ENCODE measurements at places on chromosomes 13 and 19.

DNA sequence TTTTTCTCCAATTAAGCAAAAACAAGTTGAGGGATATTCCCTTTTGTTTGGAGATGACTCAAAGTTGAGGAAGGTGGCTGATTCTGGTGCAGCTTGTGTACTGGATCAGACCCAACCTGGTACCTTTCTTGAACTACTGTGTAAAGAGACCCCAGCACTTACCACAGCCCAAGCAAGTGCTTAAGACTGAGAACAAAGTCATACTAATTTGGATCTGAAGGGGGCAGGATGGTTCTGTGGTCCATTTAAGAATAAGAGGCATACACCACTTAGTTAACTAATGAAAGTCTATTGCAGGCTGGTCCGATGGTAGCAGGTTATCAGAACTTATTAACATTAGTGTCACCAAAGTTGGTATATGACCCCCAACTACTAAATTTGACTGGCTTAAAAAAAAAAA lies 6.3 kb downstream of the THSD1 start:
- DNase-seq, result peak; percentile 13

DNA sequence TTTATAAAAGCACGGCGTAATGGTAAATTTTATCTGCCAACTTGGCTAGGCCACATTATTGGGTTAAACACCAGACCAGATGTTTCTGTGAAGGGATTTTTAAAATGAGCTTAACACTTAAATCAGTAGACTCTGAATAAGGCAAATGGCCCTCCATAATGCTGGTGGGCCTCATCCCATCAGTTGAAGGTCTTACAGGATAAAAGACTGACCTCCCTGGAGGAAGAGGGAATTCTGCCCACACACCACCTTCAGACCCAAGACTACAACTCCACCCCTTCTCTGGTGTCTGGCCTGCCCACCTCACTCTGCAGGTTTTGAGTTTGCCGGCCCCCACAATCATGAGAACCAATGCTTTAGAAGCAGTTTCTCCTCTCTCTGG lies 96.4 kb downstream of the COL4A1 start:
- DNase-seq, result no peak

- no peak for DNase-seq
These were observed 609.1 kb downstream of the LMO7 start for GRCh38 chr13:76245211-76245610.

DNA sequence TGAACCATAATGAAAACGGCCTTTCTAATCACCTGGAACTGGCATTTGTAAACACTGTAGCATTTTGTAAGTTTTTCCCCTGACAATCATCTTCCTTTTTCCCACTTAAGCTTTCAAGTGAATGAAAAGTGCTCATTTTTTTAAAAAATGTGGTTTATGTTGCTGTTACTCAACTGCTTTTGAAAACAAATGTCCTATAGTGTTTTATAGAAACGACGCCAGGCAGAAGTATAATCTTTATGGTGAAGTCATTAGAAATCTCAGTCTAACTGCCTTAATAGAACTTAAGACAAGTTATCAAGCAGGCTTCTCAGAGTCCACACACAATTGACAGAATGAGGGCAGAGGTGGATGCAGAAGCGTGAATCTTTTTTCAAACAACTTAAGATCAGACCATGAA lies 442.3 kb downstream of the KLF12 start:
- no peak for DNase-seq

DNA sequence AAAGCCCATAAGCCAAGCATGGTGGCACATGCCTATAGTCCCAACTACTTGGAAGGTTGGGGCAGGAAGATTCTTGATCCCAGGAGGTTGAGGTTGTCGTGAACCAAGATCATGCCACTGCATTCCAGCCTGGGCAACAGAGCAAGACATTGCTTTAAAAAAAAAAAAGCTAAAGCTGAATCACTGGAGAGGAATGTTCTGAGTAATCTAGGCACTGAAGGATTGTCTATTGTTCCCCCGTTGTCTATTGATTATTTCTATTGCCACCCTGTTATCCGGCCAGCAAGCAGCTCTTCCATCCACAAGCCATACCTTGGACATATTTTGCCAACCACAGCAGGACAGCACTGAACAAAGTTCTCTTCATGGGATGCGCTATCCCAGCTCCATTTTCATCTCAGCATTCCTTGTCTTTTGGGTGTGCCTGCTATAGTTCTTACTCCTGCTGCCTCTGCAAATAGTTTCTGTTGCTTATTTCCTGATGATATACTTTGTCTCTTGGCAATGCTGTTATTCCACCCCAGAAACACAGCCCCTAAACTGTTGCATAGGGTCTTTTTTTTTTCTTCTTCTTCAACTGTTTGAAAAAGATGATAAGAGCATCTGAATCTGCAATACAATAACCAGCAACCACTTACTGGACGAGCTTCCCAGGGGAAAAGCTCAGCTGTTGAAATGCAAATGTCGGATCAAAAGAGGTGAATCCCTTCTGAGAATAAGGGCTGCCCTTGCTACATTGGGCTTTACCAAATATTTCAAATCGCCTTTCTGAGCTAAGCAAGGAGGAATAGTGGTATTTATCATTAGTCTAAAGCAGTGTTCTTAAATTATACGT lies 22.2 kb upstream of the SIAH3 start:
- DNase-seq, result no peak

DNA sequence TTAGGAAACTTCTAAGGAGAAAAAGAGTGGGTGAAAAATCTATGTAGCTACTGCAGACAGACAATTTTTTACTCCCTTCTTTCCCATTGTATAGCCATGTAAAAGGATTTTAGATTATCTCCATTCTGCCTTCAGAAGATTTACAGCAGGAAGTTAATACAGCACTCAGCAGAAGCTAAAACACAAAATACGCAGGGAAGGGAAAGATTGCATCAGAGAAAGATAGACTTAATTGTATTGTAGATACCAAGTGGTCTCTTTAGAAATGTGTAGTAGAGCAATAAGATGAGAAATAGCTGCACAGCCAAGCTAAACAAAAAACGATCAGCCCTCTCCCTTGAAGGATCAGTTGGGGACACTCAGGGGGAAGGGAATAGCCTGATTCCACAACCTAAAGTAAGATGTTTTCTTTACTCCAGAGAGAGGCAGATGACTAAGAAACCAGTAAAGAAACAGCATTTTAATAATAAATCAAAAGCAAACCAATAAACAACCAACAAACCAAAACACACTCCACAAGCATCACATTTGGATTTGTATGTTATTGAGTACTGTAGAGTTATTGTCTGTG lies 236.7 kb upstream of the SLITRK1 start:
- DNase-seq, result no peak

GRCh38 chr19:56991912-56992311 lies 127.9 kb upstream of the USP29 start:
- no peak for DNase-seq

DNA sequence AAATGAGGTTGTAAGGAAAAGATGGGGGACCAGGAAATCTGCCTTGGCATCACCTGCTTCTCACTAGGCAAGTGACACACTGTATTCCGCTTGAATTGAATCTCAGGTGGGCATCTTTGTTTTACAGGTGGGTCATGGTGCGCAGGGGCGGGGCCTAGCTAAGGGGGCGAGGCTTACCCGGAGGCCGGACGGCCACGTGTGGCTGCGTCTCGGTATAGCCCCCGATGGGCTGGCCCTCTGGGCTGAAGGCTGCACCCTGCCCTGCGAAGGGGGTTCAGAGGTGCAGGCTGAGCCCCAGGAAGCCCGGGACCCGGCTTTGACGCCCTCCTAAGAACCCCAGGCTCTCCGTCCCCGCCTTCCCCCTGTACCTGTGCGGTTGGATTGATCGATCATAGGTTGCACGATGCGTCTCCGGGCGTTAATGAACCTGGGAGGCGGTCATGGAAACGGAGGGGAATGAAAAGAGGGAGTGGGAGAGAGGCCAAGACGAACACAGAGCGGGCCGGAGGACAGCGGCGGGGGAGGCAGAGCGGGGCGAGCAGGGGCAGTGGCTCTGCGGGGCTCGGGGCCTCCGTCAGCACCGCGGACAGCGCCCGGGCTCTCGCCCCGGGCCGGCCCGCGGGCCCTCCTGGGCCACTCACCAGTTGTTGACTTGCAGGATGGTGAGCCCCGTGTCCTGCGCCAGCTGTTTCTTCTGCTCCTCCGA lies 12.5 kb downstream of the MEIS3 start:
- no peak for DNase-seq

- DNase-seq, result no peak
These were observed 105.9 kb upstream of the GJB6 start for GRCh38 chr13:20337884-20338551.

DNA sequence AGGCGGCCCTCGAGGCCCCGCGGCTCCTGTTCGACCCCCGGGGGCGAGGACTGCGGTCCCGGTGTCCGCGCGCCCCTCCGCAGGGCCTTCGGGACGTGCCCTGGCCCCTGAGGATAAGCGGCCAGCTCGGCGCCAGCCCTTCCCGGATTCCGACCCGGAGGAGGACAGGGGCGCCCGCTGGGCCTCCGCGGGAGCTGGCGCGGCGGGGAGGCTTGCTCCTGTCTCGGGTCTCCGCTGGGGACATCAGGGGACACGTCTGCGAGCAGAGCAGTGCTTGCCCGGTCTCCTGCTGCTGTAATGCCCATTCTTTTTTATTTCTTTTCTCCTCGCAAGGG lies 829 bp downstream of the B3GLCT start:
- DNase-seq, result peak; percentile 5

GRCh38 chr19:14363183-14364097 lies 17.8 kb upstream of the ADGRE5 start:
- DNase-seq, result peak; percentile 30

DNA sequence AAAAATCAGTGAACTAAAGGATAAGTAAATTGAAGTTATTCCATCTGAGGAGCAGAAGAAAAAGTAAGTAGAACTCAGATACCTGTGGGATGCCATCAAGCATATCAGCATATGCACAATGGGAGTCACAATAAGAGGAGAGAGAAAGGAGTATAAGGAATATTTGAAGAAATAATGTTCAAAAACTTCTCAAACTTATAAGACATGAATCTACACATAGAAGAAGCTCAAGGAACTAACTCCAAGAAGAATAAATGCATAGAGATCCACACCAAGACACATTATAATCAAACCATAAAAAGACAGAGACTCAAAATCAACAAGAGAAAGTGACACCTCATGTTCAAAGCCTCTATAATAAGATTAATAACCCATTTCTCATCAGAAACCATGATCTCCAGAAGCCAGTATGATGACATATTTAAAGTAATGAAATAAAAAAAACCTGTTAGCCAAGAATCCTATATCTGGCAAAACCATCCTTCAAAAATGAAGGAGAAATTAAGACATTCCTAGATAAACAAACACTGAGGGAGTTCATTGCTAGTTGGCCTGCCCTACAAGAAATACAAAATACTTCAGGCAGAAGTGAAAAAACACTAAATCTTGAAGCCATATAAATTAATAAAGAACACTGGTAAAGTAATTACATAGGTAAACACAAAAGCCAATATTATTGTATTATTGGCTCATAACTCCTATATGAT lies 3.8 kb upstream of the ZNF233 start:
- DNase-seq, result no peak

GRCh38 chr13:33323801-33324510 lies 38.4 kb upstream of the STARD13 start:
- no peak for DNase-seq

DNA sequence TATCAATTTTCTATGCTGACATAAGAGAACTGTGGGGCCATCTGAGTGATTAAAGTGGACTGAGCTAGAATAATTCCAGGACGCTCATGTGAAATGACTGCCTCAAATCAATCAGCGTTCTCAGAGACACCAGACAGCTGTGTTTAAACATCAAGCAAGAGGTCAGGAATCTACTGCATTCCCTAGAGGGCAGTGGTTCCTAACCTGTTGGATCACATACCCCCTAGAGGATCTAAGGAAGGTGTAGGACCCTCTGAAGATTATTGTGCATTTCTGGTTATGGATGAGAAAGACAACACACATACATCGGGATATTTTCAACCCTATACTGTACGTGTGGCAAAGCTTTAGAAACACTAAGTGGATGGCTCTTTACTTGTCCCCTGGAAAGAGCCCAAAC lies 51.8 kb upstream of the FREM2 start:
- no peak for DNase-seq

DNA sequence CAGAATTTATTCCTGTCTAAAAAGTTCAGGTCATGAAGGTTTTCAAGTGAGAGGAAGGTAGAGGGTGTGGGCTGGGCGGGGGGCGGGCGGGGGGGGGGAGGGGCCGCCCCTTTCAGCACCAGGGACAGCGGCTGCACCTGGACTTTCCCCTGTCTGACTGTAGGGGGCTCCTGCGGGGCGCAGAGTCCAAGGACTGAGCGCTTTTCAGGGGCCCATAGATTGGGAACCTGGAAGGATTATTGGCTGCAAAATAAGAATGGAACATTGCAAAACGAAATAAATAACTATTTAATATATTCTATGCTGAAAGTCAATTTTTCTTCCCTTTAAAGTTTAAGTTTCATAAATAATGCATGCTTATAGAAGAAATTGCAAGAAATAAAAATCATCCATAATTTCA lies 8.9 kb upstream of the CYP4F3 start:
- DNase-seq, result no peak

GRCh38 chr13:97809576-97809975 lies 143.9 kb upstream of the IPO5 start:
- no peak for DNase-seq

- DNase-seq, result peak; percentile 48
These were observed 20.8 kb upstream of the EBI3 start for GRCh38 chr19:4208385-4209094.

All from HFFc6 (cell line).